Esophagus muscularis mucosa (tissue), 4 donors: ENCODE measurements at places on chromosomes 3 and 15. TPM values are rescaled to one million over a fixed set of nuclear protein-coding genes. Genes with fewer than 3 reads are reported as not detected.

DNA sequence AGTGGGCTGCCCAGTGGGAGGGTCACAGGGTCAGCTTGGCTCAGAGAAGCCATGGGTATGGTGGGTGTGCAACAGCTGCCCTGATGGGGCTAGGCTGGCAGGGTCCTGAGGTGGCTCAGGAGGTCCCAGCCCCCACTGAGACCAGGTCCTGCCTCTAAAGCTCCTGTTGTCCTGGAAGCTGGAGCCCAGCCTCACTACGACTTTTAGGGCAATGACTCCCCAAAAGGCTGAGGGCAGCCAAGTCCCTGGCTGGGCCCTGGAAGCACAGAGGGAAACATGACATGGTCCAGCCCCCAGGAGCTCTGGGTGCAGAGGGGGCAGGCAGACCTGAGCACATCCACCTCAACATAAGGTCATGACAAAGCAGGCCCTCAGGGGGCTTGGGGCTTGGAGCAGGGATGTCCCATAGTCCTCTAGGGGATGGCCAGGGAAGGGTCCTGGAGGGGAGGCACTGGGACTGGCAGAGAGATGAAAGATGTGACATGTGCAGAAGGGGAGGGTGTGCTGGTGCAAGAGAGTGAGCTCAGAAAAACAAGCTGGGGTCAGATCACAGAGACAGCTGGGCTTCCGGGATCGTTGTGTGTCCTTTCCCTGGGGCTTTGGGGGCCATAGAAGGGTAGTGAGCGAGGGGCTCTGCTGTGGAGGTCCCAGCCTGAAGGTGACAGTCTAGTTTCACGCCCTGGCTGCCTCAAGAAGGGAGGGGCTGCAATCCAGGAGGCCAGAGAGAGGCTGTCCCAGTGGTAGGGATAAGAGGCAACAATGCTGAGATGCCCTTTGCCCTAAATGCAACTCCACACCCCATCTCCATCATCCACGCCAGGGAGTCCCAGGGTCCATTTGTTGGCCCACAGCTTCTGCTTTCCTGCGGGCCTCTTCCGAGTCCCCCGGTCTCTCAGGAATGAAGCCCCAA lies 639 bp upstream of the ITIH3 start:
- no peaks in the 10 kb centered on the region for H3K36me3 ChIP-seq
- no peak overlapping the region for H3K27ac ChIP-seq

DNA sequence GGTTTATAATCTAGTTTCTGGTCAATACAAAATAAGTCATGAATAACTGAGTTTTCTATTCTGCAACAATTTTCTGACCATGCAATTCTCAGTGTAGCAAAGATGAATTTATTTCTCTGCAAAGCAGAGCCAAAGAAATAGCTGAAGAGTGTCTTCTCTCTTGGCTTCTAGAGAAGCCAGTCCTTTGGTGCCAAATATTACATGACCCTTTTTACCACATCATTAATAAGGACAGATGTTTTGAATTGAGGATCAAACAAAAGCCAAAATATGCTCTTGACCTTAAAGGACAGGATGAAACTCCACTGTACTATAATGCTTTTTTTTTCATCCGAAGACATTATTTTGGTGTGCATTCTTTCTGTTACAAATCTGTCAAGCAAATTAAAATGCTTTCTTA lies 40.2 kb upstream of the OSTN start:
- H3K4me3 ChIP-seq: no peak overlapping the region
- no peaks in the 10 kb centered on the region for H3K4me1 ChIP-seq
- H3K27ac ChIP-seq: no peak overlapping the region
- no peak for DNase-seq

DNA sequence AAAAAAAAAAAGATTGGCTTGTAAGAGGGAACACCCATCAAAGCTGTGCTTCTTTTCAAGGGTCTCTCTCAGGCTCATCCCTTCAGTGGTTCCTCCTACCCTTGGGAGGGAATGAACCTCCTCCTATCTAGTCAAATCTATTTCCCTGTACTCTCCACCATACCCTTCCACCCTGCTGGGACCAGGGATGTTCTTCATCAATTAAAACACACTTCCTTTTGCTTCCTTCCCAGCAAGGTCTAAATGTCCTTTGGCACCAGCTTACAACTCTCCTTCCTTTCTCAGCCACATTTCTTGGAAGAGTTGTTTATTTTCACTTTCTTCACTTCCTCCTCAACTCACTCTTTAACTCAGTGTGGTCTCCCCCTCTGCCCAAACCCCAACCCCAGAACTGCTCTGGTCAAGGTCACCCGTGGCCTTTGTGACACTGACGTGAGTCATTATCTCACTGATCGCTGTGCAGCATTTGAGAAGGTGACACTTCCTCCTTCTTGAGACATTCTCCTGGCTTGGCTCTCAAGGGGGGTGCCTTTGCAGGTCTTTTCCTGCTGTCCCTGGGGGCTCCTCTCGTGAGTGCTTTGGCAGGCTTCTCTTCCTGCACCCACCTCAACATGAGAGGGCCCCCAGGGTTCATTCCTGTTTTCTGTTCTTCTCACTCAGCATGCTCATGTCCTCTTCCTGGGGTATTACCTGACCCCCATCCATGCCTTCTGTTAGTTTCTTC lies 210.5 kb upstream of the TLE3 start:
- H3K36me3 ChIP-seq: no peaks in the 10 kb centered on the region
- no peaks in the 10 kb centered on the region for H3K27me3 ChIP-seq
- no peak overlapping the region for H3K27ac ChIP-seq

GCSAM gene
- total RNA-seq: not detected

DNA sequence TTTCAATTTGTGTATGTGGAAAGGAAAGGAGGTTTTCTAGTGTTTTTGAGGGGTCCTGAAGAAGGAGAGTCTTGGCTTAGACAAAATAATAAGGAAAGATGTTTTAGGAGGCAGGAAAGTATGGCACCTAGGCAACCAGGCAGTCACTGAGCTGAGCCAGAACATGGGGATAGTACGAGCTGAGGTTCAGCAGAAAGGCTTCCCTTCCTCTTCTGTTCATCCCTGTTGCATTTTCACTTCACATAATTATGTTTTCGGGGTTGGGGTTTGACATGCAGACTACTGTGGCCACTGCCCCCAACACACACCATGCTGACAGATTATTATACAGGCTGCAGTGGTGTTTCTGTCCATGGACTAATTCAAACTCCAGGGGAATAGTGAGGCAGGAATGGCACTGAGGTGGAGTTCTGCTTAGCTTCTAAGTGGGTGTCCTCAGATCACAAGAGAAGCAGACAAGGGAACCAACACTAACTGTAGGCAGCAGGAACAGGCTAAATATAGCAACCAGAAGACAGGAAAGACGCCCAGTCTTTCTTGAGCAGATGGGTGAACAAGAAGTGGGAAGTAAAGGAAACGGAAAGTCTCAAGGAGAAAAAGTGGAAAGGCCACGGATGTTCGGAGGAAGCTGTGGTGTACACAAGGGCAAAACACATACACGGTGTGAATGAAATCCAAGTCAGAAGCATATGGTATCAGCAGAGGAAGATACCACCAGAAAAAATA lies 305.8 kb downstream of the PLCL2 start:
- H3K36me3 ChIP-seq: no peaks in the 10 kb centered on the region
- peaks cover 19% of the 10 kb centered on the region for H3K4me1 ChIP-seq
- no peak overlapping the region for H3K4me3 ChIP-seq
- no peak for DNase-seq
- H3K27ac ChIP-seq: no peak overlapping the region

GRCh38 chr3:131072845-131073244 lies 46.2 kb downstream of the NEK11 start:
- no peak overlapping the region for H3K4me3 ChIP-seq
- no peak overlapping the region for H3K27ac ChIP-seq
- DNase-seq: no peak
- H3K36me3 ChIP-seq: no peaks in the 10 kb centered on the region

DNA sequence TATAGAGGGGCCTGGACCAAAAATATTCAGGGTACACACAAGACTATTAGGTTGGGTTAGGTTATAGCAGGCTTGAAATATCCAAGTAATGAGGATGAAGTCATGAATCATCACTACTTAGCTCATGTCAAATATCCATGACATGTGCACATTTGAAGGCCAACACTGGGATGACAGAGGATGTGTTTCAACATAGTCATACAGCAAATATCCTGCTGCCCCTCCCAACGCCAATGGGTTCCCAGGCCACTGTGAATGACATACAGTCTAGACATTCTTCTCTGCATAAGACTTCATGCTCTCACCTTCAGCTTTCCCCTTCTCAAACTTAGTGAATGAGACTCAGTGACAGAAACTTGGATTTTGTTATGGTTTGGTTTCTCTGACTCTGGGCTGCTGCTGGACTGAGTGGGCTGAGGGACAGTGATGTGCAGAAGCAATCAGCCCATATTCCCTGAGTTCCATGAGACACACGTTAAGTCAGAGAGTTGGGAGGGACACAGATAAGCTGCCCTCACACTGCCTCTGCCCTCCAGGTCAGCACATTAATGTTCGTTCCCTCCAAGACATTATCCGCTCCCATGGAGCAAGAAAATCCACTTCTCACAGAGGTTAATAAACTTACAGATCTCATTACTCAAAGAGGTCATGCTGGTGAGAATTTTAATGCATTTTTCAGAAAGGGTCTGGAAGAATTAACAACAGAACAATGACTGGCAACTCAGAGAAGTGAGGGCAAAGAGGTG lies 15.4 kb downstream of the HOMER2 start:
- no peak overlapping the region for H3K27ac ChIP-seq
- H3K36me3 ChIP-seq: no peaks in the 10 kb centered on the region

DNA sequence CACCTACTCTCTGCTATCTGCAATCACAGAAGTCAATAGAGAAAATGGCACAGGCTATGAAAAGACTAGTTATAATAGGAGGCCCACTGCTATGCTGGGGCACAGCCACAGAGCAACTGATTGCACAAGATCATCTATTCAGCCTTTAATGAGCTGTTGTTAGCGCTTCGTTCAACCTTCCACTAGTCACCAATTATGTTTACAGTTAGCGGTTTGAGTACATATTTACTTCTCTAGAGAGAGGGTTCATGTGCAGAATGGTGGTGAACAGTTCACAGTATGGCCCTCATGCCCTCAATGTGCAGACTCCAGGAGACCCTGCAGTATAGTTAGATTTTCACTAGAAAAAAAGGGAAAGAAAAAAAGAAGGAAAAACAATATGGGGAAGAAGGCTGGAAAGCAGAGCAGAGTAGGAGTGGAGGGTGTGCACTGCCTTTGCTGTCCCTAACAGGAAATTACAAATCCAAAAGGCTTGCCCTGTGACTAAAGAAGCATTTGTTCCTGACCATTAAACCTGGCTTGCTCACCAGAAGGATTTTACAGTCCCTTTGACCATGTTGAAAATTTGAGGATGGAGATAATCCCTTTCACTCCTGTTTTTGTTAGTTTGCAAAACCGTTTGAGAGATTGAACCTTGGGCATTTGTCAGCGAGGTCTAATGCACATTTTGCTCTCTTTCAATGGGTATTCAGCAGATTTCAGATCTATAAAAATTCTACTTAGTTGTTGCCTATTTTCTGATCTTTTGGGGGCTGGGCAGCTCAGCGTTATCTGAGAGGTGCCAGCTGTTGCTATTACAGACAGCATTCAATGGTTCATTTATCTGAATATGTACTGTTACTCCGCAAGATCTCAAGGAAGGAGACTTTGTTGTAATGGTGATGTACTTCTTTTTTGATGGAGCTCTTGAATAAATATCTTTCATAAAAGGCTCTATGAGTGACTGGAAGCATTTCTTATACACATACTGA lies 296.1 kb downstream of the LSAMP start:
- no peaks in the 10 kb centered on the region for H3K36me3 ChIP-seq
- no peak overlapping the region for H3K27ac ChIP-seq
- DNase-seq: no peak

XCR1 gene
- total RNA-seq: not detected

- no peak overlapping the region for H3K27ac ChIP-seq
- H3K4me3 ChIP-seq: no peak overlapping the region
- no peak for DNase-seq
- H3K4me1 ChIP-seq: no peaks in the 10 kb centered on the region
- no peaks in the 10 kb centered on the region for H3K36me3 ChIP-seq
These were observed 79.2 kb upstream of the ARHGEF3 start for GRCh38 chr3:56880720-56881575.

GRCh38 chr3:193805448-193805847 lies 212.4 kb downstream of the OPA1 start:
- no peaks in the 10 kb centered on the region for H3K4me1 ChIP-seq
- H3K27ac ChIP-seq: no peak overlapping the region
- H3K4me3 ChIP-seq: no peak overlapping the region
- no peaks in the 10 kb centered on the region for H3K27me3 ChIP-seq
- no peak for DNase-seq

DNA sequence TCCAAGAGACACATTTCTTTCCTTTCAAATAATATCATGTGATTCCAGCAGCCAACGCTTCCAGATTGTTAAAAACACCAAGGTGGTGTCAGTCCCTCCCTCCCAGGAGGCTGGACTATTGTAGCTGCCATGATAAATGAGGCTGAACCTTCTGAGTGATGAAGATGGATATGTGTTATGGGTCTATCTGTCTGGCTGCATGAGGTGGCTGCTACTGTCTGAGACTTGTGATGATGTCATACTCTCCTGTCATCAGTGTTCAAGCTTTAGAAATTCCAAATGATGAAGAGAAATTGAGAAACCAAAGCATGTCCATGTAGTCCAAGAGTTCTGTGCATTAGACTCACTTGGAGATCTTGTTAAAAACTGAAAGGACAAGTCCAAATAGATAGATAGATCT lies 683.0 kb downstream of the NTRK3 start:
- H3K4me3 ChIP-seq: no peak overlapping the region
- H3K4me1 ChIP-seq: no peaks in the 10 kb centered on the region
- H3K27ac ChIP-seq: no peak overlapping the region
- no peaks in the 10 kb centered on the region for H3K27me3 ChIP-seq

- no peak overlapping the region for H3K27ac ChIP-seq
- H3K4me1 ChIP-seq: peaks cover 7% of the 10 kb centered on the region
- DNase-seq: no peak
- H3K36me3 ChIP-seq: no peaks in the 10 kb centered on the region
These were observed 305.5 kb downstream of the GRM7 start for GRCh38 chr3:7166460-7166859.

PLAAT1 gene
- total RNA-seq: 0.99 TPM
